ENCODE measurements at places on chromosomes 6 and 20. TPM values are rescaled to one million over a fixed set of nuclear protein-coding genes. Genes with fewer than 3 reads are reported as not detected.
A peak's percentile ranks its signal among the peaks of the same experiment; 100 is the strongest.

GRCh38 chr6:80338201-80338836, 231.8 kb downstream of the BCKDHB start:
- DNase-seq, result peak; percentile 85

DNA sequence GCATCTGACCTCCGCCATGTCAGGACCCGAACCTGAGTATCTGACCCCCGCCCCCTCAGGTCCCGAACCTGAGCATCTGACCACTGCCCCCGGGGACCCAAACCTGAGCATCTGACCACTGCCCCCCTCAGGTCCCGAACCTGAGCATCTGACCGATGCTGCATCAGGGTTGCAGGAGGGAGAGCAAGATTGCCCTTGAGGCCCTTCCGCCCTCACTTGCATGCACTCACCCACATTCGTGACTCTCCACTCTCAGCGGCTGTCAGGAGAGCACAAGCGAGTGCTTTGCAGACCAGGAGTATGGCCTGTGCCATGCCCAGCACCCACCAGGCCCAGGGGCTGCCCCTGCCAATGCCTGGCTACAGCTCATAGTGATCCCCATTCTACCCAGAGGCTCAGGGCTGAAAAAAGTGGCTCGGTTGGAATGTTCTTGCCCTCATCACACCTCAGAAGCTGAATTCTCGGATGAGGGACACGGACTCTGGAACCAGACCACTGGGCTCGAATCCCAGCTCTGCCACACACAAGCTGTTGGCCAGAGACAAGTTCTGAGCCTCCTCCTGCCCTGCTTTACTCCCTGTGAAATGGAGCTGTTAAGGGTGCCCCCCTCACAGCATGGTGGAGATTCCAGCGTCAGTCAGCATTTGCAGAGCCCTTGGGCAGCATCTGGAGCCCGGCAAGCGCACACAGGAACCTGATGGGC, 82.1 kb downstream of the DLL1 start:
- no peak for DNase-seq

DNA sequence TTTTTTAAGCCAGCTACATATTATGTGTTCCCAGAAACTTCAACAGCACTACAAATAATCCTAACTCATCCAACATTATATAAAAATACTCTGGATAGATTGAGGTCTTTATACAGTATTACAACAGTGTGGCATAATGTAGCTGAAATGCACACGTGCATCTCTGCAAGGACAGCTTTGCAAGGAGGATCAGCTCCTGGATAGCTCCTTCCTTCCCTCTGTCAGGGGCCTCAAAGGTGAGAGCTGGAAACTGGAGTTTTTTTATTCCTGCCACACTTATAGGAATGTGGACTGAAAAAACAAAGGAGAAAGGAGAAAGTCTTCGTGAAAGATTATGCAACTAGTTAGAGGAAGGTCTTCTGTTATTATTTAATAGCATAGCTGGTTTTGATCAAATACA, 53.1 kb downstream of the PLG start:
- DNase-seq, result no peak

GRCh38 chr6:109456710-109457561, 1.4 kb upstream of the MICAL1 start:
- peak; percentile 61 for DNase-seq

The CEBPB gene
- total RNA-seq, result 54.6 TPM

DNA sequence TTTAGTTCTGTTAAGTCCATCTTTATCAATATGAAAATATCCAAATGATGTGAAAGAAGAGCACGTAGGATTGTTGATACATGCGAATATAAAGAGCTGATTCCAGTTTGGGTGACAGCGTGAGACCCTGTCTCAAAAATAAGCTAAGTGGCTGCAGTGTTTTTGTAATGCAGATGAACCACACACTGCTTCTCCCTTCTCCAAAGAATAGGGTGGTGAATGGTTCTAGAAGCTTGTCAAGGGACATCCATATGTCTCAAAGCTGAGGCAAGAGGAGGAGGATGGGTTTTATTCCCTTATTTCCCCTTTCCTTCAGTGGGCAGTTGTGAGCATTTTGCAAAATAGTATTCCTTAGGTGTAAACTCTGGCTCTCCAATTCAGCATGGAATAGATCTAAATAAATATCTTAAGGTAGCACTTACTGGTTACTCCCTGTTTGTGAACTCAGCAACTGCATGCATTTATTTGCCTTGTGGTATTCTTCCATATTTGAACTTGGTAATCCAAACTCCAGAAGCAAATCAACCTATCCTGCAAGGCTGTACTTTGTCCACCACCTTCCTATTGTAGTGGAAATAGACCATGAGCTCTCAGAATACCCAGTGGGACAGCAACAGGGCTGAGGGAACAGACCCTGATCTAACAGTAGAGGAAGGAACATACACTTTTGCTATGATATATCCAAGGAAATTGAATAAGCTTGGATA, 38.0 kb downstream of the XRN2 start:
- no peak for DNase-seq

GRCh38 chr6:7201732-7202541, 94.2 kb downstream of the RREB1 start:
- DNase-seq, result no peak

The CCN5 gene
- total RNA-seq, result 44.8 TPM

DNA sequence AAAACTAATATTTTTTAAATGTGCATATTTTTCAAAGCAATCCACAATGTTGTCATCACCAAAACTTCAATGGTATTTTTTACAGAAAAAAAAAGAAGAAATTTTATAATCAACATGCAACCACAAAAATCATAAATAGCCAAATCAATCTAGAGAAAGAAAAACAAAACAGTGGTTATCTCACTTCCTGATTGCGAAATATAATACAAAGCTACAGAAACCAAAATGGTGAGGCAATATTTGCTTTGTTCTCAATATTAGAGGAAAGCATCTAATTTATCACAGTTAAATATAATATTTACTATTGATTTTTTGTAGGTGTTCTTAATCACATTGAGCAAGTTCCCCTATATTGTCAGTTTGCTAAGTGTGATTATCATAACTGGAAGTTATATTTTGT, 720.7 kb upstream of the ADGRB3 start:
- no peak for DNase-seq

GRCh38 chr6:40535110-40535818, 51.9 kb downstream of the LRFN2 start:
- no peak for DNase-seq

DNA sequence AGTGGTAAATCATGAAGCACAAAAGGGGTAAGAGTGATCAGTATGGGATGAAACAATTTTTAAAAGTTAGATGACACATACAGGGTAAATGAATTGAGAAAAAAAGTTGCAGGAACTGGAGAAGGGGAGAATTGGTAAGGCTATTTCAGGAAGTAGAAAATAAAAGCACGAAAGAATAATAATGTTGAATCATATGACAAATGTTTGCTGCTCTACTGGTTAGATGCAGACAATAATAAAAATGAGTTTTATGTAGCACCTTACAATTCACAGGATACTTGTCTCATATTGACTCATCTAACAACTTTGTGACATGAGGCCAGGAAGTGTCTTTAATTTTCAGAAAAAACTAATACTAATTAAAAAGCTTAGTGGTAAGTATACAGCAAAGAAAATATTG, 566.5 kb upstream of the MARCKS start:
- no peak for DNase-seq

DNA sequence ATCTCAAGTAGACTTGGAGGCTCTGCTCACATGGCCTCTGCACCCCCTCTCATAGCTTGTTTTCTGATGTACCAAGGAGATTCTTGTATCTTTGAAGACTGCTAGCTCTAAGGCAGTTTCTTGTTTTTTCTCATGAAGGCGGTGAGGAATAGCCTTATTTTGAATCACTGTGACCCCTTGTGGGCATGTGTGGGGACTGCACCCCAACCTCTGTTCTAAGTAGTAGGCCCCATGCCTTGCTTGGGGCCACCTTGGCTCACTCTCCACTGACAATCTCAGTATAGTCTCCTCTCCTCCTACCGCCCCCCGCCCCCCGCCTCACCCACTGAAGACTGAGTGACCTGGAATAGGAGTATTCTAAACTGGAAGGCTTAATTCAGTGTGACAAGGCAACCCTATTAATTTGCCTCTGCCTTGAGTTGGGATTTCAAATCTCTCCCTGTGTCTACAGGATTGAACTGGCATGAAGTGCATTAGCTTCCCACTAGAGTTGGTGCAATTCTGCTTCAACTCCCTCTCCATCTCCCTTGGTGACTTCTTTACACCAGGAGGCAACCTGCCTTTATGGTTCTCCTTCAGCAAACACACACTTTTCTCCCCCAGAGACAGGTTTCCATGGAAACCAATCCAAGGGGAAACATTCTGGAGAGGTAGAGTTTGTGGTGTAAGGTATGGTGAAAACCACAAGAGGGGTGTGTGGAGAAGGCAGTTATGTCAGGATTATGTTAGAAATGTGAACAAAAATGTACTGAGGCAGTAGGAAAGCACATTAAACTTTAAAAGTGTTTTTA, 75.4 kb upstream of the ECI2 start:
- DNase-seq, result peak; percentile 20

The SMIM29 gene
- 8.5 TPM for total RNA-seq

GRCh38 chr6:79079561-79080041, 1.5 kb upstream of the PHIP start:
- peak; percentile 68 for DNase-seq

DNA sequence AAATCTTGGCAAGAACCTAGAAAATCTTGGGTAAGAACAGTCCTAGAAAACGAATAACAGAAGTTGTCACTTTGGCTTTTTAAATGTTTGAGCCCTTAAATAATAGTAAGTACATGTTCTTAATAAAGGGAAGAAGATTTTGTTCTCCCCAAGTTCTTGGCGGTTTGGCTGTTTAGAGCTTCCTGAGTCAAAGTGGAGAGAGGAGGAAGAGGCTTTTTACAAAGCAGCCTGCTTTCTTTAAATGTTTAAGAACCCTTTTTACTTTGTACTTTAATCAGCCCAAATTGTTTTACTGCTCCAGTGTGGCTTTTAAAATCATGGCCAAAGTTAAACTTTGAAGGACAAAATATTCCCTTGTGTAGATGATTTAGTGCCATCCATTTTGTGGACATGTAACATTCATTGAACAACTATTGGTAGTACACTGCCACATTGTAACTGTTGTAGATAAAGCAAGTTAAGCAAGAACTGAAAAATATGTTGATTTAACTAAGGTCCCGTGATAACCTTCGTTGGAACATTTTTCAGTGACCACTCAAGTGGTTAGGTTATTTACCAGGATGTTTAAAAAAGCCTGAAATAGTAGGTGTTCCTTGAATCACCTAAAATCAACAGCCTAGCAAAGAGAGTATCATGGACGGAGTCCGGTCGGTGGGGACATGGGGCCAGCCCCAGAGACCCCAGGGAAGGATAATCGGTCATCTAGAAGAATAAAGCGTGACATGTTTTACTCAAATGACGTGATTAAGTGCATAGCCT, 2.4 kb downstream of the AMD1 start:
- no peak for DNase-seq

- DNase-seq, result no peak
Observed at GRCh38 chr6:108902382-108902792, 54.2 kb downstream of the ARMC2 start.

DNA sequence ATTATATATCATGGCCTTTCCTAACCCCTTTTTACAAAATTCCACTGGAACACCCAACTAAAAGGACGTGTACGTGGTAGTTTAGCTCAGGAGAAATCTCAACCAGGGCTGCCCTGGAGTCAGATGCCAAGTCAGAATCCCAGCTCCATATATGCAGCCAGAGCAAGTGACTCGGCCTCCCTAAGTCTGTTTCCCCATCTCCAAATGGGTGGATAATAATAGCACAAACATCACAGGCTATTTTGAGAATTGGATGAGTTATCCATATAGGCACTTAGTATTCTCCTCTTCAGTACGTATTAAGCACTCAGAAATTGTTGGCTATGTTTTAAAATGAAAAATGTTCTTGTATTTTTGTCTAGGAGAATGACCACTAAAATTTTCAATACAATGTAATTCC, 481.5 kb downstream of the CD109 start:
- DNase-seq, result no peak

DNA sequence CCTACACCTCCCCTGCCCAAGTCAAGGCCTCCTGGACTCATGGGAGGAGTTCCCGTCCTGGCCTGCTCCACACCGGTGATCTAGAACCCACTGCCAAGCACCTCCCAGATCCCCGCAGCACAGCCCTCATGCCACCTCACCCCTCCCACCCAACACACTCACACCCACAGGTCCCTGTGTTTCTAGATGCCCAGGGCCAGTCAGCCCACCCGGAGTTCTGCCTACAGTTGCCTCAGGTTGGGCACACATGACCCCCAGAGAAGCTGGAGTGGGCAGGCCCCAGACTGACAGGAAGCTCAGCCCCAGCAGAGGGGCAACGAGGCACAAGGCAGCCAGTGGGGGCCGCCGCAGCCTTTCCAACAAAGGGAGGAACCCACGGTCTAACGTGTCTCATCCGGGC, 29.6 kb downstream of the RRBP1 start:
- no peak for DNase-seq

DNA sequence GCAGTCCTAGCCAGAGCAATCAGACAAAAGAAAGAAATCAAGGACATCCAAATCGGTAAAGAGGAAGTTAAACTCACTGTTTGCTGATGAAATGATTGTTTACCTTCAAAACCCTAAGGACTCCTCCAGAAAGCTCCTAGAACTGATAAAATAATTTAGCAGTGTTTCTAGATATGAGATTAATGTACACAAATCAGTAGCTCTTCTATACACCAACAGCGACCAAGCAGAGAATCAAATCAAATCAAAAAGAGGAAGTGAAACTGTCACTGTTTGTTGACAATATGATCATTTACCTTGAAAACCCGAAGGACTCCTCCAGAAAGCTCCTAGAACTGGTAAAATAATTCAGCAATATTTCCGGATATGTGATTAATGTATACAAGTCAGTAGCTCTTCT, 21.7 kb downstream of the SERPINB9 start:
- DNase-seq, result no peak

- no peak for DNase-seq
Observed at GRCh38 chr20:4120921-4121321, 105.6 kb upstream of the RNF24 start.

- no peak for DNase-seq
Observed at GRCh38 chr6:170289951-170290295, 955 bp downstream of the DLL1 start.

The CRIP3 gene
- total RNA-seq, result 1.3 TPM

- DNase-seq, result no peak
Observed at GRCh38 chr20:51535075-51535386, 7.5 kb downstream of the NFATC2 start.

GRCh38 chr20:60957621-60958020, 294.4 kb upstream of the CDH4 start:
- no peak for DNase-seq

GRCh38 chr20:63509088-63509564, 10.2 kb upstream of the EEF1A2 start:
- no peak for DNase-seq

DNA sequence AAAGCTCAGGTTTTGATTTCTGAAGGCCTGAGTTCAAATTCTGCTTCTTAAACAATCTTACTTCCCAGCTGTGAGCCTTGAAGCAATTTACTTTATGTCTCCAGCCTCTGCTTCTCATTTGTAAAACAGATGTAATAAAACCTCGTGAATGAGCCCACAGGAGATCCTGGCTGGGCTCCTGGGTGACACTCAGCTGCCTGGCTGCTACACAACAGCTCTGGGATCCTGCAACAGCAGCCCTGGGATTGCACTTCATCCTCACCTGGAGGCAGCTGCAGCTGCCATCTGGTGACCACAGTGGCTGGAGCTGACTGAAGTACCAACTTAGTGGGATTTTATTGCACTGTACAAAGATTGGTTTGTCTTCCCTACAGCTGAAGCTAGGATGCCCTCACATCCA, 98.6 kb downstream of the NDUFAF5 start:
- no peak for DNase-seq

The RSPH9 gene
- total RNA-seq, result 6.4 TPM

All from lung (tissue), 17 donors.